ENCODE measurements at places on chromosomes 11 and 22. TPM values are rescaled to one million over a fixed set of nuclear protein-coding genes. Genes with fewer than 3 reads are reported as not detected.
A peak's percentile ranks its signal among the peaks of the same experiment; 100 is the strongest.

DNA sequence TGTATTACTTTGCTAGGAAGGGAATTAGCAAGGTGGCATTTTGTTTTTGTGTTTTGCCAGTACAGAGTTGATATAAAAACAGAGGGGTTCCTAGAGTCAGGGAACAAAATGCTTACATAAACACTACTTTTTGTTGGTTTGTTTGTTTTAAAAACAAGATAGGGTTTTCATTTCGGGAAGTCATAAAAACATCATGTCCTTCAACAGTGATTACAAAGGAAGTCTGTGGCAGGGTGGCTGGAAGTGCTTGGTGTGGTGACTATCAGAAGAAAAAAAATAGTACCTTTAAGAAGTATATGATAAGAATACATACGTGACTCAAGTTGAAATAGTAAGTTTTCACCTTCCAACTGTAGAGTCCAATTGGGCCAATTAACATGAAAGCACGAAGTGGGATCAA is 1.2 kb upstream of the IL18 start:
- no peak overlapping the region for H3K27ac ChIP-seq
- H3K4me1 ChIP-seq: peaks cover 51% of the 10 kb centered on the region
- peak overlapping the region; percentile 44 for H3K4me3 ChIP-seq
- no peak for DNase-seq

VWA5A gene
- polyA plus RNA-seq: 12.9 TPM

SERPIND1 gene
- not detected for polyA plus RNA-seq

DNA sequence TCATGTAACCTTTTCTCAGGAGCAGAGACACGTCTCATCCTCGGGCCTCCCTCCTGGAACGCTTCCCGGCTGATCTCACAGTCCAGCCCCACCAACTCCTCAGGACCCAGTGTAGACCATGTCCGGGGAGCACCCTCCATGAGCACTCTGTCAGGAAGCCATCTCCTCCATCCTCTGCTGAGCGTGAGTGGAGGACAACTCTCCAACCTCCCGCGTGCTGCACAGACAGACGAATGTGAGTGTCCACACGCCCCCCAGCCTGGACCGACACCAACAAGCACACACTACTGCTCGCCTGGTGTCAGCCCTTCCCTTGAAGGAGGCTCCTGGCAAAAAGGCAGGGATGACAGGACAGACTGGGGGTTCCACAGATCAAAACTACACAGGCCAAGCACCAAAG is 86.6 kb downstream of the SHANK2 start:
- H3K36me3 ChIP-seq: no peaks in the 10 kb centered on the region
- H3K4me3 ChIP-seq: no peak overlapping the region
- no peak overlapping the region for H3K27ac ChIP-seq

GRCh38 chr22:26330971-26331625 is 98.0 kb upstream of the ASPHD2 start:
- H3K27me3 ChIP-seq: peaks cover 5% of the 10 kb centered on the region
- no peaks in the 10 kb centered on the region for H3K4me1 ChIP-seq
- H3K36me3 ChIP-seq: no peaks in the 10 kb centered on the region
- no peak overlapping the region for H3K4me3 ChIP-seq
- no peak overlapping the region for H3K27ac ChIP-seq

DNA sequence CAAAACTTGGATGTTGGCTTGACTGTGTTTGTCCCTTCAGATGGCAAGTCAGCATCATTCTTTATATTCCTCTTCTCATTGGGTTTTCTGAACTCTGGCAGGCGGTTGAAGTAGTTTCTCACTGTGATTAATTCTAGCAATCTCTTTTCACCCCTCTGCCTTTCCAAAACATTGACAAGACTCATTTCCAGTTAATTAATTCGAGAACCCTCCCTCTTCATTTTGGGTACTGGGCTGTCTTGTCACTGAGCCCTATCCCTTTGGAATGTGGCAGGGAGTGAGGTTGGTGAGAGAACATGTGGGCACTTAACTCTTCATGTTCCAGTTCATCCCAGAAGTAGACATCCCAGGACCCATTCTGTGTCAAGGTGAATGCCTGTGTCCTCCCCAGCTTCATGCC is 133.0 kb downstream of the WNT7B start:
- H3K27ac ChIP-seq: peak overlapping the region; percentile 36
- peaks cover 17% of the 10 kb centered on the region for H3K36me3 ChIP-seq
- H3K4me3 ChIP-seq: no peak overlapping the region
- no peak for DNase-seq

EHD1 gene
- 247 TPM for polyA plus RNA-seq

Measured in immature natural killer cell (primary cell).